ENCODE measurements at places on chromosomes 16 and 17.
A peak's percentile ranks its signal among the peaks of the same experiment; 100 is the strongest.

- no peak for DNase-seq
These were observed 133.1 kb downstream of the SDK2 start for GRCh38 chr17:73510981-73511718.

- peak; percentile 53 for DNase-seq
These were observed 28.8 kb downstream of the GINS2 start for GRCh38 chr16:85659805-85660511.

DNA sequence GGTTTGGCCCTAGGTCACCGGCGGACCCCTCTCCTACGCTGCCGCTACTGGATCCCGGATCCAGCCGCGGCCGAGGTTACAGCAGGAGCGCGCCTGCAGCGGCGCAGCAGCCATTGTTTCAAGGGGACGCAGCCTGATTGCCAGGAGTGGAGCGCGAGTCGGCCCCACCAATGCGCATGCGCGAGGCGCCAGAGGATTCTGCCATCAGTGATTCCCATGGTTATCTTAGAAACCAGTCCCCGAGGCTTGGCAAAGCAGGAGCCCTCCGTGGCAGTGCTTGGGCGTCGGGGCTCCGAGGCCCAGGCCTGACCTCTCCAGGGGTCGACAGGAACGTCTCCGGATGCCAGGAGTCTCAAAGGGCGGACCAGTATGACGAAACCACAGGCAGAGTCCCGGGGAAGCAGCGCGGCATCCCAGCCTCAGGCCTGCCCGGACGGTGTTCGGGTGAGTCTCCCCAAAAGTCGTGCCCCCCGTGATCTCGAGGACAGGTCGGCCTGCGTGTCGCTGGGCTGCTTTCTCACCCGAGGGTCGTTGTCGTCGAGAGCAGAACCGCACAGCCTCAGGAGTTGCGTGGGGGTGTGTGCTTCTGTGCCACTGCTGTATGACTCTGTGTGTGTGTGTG lies 608.5 kb downstream of the KCNJ18 start:
- DNase-seq: no peak

DNA sequence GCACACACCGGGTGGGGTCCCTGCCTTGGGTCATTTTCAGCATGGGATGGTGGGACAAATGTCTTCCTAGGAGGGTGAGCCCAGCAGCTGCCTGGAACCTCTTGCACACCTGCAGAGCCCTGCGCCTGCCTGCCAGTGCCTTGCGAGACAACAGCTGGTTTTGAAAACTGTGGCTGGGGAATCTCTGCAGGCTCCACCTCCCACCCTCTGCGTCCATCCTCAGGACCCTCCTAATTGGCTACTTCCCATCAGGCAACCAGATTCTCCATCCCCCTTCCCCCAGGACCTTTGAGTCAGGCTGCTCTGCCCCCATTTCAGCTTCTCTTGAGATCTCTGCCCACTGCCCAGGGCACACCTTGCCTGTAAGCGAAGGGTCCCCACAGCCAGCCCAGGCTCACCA lies 26.6 kb downstream of the PEMT start:
- no peak for DNase-seq

DNA sequence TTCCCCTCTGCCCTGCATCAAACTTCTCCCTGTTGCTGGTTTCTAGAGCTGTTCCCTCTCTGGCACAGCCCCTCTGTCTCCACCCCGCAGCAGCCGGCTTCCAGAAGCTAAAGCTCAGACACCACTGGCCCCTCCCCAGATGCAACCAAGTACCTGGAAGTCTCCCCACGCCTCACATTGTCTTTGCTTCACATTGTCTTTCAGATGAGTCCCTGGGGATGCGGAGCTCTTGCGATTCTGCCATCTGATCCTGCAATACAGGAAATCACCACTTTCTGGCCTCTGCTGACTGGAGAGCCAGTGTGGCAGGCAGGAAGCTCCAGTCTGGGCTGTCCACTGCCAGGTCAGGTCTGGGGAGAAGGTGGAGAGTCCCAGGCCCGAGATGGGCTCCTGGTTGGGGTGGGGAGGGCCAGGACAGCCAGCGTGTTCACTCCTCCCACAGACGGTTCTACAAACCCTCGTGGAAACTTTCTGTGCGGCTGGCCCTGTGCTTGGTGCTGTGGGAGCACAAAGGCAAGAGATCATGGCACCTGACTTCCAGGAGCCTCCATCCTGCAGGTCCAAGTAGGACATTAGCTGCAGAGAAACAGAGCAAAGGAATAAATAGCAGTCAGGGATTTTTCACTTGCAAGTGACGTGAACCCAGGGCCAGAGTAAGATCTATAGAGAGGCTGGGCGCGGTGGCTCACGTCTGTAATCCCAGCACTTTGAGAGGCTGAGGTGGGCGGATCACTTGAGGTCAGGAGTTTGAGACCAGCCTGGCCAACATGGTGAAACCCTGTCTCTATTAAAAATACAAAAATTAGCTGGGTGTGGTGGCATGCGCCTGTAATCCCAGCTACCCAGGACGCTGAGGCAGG lies 47.9 kb upstream of the MAP3K14 start:
- DNase-seq: peak; percentile 39

DNA sequence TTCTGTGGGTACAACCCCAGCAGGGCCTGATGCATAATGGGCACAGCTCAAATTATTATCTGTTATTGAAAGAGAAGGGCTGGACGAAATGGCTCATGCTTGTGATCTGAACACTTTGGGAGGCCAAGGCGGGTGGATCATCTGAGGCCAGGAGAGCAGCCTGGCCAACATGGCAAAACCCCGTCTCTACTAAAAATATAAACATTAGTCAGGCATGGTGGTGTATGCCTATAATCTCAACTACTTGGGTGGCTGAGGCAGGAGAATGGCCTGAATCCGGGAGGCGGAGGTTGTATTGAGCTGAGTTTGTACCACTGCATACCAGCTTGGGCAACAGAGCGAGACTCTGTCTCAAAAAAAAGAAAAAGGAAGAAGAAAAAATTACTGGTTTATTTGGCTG lies 100.7 kb downstream of the ABCC1 start:
- no peak for DNase-seq
